ENCODE measurements at places on chromosomes 11 and 22. TPM values are rescaled to one million over a fixed set of nuclear protein-coding genes. Genes with fewer than 3 reads are reported as not detected.

TRPC6 gene
- 1.5 TPM for total RNA-seq

DNA sequence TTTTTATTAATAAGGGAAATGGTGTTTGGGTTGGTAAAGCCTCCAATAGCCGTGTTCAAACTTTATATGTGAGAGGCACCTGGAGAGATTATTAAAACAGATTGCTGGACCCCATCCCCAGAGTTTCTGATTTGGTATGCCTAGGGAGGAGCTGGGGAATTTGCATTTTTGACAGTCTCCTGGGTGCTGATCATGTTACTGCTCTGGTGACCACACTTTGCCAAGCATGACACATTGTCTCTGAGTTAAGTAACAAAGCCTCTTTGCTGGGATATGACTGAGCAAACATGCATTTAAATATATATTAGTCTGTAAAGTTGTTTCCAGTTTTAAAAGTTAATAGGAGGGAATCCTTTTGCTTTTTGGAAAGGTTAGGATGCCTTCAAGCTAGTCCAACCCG, 140.4 kb downstream of the NAV2 start:
- no peak for DNase-seq

- no peak for DNase-seq
Observed at GRCh38 chr11:95515371-95515770, 274.2 kb downstream of the FAM76B start.

DNA sequence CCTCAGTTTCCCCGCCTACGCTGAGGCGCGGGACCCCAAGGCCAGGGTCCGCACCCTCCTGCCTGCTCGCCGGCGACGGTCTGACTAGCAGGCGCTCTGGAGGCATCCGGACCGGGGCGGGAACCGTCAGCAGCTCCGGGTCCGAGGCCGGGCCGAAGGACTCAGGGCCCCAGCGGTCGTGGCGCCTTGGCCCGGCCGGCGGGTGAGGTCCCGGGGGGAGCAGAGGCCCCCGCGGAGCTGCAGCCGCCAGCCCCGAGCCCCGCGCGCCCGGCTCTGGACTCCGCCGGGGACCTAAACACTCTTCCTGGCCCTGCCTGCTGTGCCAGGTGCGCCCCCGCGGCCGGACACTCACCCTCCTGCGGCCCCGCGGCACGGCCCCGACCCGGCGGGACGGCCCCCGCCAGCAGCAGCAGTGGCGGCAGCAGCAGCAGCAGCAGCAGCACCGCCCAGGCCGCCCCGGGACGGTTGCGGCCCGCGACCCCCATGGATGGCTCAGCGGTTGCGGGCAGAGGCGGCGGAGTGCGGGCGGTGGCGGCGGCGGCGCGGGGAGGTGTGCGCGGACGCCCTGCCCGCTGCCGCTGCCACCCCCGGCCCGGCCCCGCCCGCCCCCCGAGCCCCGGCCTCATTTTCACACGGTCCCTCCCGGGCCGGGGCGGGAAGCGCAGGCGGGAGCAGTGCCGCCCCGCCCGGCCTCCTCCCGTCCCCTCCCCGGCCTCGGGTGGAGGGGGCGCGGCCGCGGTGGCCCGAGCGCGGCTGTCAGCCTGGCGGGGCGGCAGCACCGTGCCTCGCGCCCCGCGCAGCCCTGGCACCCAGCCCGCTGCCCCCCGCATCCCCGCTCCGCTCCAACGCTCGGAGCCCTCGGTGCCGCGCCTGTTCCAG, at the start of gene SCUBE2:
TSS of gene SCUBE2 (minus strand) at position 556 of the 879 bp plus-strand sequence. CDS start at position 485, 71 bp downstream.
- DNase-seq: no peak

DNA sequence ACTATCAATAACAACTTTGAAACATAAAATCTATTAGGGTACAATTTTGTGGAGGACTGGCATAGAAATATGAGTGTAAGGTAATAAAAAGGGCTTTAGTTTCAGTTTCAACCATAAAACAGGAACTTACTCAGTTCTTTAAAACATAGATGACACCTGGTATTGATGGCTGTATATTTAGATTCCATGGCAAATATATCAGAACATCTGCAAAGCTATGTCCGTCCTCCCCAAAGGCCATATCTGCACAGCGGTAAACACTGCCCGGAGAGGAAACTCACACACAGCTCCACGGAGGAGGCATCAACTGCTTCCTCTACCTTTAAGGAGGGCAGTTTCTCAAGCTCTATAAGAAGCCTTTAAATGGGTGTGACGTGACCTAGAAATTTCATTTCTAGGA, 993.3 kb downstream of the BRD1 start:
- no peak for DNase-seq

DNA sequence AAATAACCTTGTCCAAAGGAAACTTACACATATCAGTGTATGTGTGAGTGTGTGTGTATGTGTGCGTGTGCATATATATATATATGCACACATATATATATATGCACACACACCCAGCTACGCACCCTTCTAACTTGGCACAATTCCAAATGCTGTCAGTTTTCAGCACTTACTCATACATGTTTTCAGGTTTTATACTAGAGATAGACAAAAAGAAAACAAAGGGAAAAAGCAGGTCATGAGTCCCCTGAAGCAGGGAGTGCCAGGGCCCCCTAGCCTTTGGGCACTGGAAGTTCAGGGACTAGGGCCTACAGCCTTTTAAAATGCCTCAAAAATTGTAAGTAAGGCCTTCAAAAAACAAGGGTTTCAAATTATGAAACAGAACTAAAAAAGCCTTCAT, 265.4 kb downstream of the CADM1 start:
- no peak for DNase-seq

DNA sequence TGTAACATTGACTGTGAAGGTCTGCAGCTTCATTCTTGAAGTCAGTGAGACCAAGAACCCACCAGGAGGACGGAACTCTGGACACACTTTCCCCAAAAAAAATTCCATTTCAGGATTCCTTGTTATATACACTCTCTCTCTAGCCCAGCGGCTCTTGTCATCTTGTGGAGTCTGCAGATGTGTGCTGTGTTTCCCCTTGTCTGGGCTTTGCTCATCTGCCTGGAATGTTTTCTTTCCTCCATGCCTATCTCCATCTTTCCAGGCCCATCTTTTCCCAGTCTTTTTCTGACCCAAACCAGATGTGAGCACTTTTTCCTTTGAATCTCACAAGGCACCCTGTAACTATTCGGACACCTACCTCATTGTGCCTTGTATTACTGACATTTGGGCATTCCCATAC, 5.1 kb upstream of the DRG1 start:
- no peak for DNase-seq

CXCR5 gene
- not detected for total RNA-seq

DNA sequence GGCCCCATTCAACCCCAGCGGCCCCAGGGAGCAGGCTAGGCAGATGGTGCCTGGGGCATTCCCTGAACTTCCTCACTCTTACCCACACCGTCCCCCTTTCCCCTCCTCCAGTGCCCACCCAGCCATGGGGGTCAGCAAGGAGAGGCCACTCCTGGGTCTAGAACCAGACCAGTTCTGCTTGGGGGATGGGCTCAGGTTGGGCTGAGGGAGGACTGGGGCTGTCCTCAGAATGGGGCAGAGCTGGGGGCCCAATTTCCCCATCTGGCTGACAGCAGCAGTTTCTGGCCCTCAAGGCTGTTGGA, 12.4 kb downstream of the SCYL1 start:
- DNase-seq: no peak

DNA sequence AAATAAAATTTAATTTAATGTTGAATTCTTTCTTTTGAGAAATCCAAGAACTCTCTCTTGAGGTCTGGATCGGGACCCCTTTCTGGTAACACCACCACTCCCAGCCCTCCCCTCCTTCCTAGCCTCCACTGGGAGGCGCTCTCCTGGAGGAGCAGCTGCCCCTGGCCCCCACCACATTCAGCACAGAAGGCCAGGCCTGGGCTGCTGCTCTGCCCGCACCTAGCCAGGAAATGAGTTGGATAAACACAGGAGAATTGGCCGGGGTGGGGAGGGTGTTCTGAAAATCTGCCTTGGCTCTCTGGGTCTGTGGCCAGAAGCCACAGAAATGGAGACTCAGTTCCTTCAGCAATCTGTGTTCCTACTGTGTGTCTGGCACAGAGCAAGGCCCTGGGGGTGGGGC, 31.2 kb downstream of the C22orf42 start:
- DNase-seq: no peak

- DNase-seq: no peak
Observed at GRCh38 chr11:46122945-46123715, 1.9 kb upstream of the PHF21A start.

DNA sequence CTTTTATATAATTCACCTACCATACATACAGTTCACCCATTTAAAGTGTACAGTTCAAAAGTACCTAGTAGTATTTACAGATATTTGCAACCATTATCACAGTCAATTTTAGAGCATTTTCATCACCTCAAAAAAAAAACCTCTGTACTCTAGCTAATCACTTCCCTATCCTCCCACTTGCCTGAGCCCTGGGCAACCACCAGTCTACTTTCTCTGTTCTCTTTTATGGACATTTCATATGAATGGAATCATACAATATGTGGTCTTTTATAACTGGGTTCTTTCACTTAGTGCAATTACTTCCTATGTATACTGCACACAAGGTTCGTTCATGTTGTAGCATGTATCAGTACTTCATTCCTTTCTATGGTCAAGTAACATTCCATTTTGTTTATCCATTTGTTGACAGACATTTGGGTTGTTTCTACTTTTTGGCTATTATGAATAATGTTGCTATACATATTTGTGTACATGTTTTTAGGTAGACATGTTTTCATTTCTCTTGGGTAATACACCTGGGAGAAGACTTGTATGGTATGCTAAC, 17.8 kb upstream of the NEU3 start:
- no peak for DNase-seq

GRCh38 chr11:1128311-1129142, 29.2 kb upstream of the MUC5AC start:
- DNase-seq: no peak

DNA sequence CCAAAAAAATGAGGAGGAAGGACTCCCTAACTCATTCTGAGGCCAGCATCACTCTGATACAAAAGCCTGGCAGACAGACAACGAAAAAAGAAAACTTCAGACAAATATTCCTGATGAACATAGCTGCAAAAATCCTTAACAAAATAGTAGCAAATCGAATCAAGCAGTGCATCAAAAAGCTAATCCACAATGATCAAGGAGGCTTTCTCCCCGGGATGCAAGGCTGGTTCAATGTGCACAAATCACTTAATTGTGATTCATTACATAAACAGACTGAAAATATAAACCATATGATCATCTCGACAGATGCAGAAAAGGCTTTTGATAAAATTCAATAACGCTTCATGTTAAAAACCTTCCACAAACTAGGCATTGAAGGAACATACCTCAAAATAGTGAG, 16.4 kb downstream of the MTMR2 start:
- no peak for DNase-seq

- no peak for DNase-seq
Observed at GRCh38 chr22:48171271-48171691, 1408.8 kb downstream of the TBC1D22A start.

- peak; percentile 8 for DNase-seq
Observed at GRCh38 chr11:70885281-70886231, 366.8 kb downstream of the SHANK2 start.

- DNase-seq: no peak
Observed at GRCh38 chr11:13495929-13496328, at the start of gene PTH. PTH (minus strand) TSS chr11:13495997; CDS start chr11:13492855, 3,142 bp downstream.

DNA sequence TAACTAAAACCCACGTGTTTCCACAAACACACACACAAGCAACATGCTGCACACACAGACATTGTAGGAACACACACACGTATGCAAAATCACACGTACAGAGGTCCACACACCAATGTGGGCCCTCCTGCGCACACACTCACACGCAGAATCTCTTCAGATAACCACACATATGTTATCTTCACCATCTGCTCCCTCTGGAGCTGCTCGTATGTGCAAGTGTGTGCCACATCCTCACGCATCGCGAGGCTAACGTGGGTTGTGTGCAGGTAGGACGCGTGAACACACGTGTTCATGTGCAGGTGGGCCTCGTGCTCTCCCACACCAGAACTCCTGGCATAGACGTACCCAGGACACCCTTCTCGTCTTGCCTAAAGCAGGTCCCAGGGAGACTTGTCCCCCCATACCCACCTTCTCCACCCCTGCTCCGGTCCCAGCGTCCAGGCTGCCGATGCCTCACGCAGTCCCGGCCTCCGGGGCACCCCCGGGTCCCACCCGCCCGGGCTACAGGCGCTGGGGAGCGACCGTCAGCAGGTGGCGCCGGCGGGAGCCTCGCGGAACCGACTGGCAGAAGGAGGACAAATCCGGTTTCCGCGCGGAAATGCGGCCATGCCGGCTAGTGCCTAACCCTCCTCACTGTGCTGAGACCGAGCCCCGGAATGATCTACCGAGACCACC, 10.3 kb upstream of the IGSF9B start:
- no peak for DNase-seq

DNA sequence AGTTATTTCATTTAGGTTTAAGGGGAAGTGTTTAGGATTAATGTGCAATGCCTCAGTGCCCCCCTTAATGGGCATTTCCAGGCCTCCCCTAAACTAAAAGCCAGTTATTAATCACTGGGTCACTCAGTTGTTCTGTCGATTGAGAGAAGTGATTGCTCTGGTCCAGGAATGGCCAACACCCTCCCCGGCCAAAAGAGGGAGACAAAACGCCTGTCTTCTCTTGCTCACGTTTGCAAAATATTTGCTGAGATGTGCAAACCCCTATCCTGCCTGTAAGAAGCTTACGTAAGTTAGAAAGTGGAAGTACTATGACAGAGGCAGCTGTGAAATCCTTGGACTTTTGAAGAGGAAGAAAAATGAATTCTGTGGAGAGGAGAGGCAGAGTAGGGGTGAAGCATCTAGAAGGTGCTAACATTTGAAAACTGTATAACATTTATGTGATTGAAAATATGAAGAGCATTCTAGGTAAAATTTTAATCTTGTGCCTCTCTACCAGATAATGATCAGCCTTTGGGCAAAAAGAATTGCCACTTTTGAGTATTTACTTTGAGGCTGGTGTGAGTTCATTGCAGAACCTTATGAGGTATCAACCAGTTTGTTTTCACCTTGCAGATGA, 37.7 kb downstream of the NTM start:
- DNase-seq: no peak

KIAA1671 gene
- total RNA-seq: 52.7 TPM

CSNK2A3 gene
- total RNA-seq: 3.3 TPM

DNA sequence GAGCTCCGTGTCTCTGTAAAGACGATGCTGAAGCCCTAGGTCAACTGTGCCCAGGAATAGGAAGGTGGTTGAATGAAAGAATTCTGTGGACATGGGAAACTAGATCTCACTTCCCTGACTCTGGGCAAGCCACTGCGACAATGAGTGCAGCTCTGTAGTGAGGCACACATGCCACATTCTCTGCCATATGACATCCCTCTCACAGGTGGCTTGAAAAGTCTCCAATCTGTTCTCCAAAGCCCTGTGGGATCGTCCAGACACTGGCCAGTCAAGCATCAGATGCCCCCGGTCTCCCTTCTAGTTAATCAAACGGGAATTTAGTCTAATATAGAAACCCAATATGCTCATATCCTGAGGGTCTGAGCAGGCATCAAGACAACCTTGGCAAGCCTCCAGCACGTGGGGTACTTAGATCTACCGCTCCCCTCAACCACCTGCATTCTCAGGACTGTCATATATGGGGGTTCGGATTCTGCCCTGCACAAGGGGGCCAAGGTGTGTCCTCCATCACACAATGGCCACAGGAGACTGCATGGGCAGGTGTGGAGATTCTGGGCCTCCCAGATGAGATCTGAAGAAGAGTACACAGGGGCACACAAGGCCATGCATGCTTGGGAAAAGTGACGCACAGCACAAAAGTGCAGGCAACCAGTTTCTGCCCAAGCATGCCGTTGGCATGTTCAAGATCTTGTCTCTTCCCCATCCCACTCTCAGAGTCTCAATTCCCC, 11.9 kb downstream of the DKK3 start:
- no peak for DNase-seq

OR10A2 gene
- total RNA-seq: not detected

Data from tibial nerve (tissue), 4 donors.